ENCODE measurements at places on chromosomes 5 and 9. TPM values are rescaled to one million over a fixed set of nuclear protein-coding genes. Genes with fewer than 3 reads are reported as not detected.

GRCh38 chr5:129094087-129094923 lies at the start of gene ISOC1:
Gene ISOC1 (plus strand): TSS chr5:129094749. CDS start chr5:129094767, 18 bp downstream.
- peak; percentile 91 for DNase-seq

DNA sequence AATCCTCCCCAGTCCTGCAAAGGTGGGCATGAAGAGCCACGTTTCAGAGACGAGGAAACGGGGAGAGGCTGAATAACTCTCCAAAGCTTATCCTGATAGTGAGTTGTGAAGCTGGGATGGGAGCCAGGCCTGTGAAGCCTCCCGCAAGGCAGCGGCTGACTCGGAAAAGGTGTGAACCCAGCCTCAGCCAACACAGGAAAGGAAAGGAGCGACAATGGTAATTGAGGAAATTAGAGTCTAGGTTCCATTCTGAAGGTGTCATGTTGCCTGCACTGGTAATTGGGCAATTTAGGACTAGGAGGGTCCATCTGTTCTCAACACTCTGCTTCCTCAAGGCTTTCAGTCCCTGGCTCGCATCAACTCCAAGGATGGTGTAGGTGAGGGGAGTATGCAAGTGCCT lies 83.4 kb downstream of the LIFR start:
- DNase-seq, result no peak

GRCh38 chr9:107239474-107239873 lies 43.6 kb upstream of the RAD23B start:
- DNase-seq, result no peak

DNA sequence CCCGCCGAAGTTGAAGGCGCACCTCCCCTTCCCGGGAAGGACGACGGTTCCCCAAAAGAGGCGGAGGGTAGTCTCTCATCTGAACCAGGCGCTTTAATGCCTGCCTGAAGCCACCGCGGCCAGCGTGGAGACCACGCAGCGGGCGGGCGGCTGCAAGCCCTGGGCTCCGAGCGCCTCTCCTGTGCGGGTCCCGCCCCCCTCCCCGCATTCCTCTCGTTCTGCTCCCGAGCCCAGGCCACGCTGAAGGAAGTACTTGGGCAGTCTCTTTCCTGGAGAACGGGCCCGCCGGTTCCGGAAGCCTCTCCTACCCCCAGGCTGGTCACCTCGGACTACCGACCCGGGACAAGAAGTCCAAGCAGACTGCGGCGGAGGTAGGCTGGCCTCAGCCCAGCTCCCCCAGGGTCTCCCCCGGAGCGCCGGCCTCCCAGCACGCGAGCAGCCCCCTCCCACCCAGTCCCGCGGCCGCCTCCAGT lies 571 bp downstream of the PPIC start:
- peak; percentile 63 for DNase-seq

GRCh38 chr9:28774433-28775235 lies 1201.4 kb upstream of the C9orf72 start:
- DNase-seq, result no peak

DNA sequence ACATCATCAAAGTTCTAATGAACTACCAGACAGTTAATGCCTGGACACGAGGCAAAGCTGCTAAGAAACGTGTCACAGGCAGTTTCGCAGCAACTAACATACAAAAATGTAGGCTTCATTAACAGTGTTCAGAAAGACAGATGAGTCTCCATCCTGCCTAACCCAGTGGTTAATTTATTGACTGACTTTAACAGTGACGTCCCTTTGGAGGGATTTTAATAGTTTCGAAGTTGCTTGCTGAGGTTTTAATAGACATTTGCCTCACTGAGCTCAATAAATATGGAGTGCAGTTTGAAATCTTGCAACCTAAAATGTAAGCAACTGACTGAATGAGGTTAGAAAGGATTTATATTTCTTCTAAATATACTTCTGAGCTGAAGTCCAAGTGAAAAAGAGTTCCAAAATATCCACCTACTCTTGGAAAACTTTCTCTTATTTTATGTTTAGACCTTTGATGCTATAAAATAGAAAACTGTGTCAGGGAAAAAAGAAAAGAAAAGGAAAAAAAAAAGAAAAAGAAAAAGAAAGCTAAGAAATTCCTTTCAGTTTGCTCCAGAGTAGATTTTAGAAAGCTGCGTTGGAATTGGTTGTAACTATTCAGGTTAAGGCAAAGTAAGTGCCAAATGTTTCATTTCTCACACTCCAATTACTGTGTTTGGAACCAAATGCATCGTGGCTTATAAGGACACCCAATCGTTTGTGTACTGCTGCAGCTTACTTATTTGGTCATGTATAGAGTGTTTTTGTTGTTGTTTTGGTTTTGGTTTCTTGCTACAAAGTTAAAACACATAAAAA lies 2016.6 kb downstream of the MAT2B start:
- DNase-seq, result no peak

DNA sequence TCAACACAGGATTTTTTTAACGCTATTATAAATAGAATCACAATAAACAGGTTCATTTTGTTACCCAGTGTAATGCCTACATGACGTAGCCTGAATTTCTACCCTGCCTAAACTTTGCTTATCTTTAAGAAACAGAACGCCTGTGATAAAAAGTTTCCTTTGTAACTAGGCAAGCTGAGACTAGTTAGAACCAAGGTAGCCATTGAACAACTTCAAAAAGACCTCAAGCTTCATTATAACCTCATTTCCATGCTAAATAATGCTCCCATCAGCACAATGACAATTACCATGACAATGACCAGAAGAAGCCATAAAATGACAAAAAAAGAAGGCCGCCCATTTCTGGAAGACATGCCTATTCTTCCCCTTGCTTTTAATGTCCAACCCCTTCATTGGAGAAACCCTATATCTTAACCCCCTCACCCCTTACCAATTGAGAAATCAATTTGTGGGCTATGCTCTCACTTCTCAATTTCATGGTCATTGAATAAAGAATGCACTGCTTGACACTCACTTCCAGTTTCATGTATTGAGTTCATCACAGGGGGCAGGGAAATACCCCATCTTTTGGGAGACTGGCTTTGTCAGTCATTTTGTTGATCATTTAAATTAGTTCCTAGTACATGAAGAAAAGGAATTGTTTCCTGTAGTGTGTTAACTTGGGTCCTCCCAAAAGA lies 276.8 kb downstream of the MCTP1 start:
- no peak for DNase-seq

DNA sequence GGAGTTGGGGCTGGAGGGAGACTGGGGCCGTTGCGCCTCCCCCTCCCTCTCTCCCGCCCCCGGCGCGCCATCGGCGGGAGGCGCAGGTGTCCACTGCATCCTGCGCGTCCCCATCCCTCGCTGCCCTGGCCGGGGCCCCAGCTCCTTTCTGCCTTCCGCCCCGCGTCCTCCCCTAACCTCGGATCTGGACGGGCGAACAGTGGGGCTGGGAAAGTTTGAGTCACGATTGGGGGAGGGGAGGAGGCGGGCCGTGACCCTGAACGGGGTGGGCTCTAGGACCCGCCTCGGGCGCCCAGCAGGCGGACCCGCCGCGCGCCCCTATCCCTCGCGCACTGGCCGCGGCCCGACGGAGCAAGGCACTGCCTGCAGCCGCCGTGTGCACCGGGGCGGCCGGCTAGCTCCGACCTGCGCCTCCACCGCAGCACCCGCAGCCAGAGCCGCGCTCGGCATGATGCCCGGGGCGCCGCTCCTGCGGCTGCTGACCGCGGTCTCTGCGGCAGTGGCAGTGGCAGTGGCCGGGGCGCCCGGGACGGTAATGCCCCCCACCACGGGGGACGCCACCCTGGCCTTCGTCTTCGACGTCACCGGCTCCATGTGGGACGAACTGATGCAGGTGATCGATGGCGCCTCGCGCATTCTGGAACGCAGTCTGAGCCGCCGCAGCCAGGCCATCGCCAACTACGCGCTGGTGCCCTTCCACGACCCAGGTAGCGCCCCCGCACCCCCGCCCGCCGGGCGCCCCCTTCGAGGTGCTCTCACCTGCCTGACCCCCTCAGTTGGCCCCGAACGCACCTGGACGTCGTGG lies at the start of gene HMCN2:
Gene HMCN2, plus strand, starts transcription at position 330 of the 805 bp plus-strand sequence. Its CDS starts 119 bp downstream, at position 449.
- DNase-seq, result no peak

DNA sequence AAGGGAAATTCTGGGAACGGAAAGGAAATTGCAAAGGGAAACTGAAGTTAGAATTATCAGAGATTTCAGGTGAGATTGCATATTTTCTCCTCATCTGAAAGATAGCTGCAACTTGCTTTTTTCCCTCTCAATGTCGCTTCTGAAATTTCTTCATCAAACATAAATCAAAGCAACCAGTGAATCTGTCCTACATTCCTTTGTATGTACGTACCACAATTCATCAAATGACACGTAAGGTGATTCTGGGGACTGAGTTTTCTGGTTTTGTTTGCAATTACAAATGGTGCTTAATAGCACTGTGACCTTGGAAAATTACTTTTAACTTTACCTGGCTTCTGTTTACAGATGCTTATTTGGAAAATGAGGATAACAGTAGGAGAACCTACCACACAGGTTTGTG lies 21.9 kb upstream of the CNOT6 start:
- no peak for DNase-seq

GRCh38 chr5:140242890-140243585 lies 59.9 kb downstream of the PFDN1 start:
- DNase-seq, result no peak

- no peak for DNase-seq
Measured at GRCh38 chr5:31641575-31641974, 2.6 kb downstream of the PDZD2 start.

- DNase-seq, result no peak
Measured at GRCh38 chr5:140133514-140134167, 7.9 kb downstream of the IGIP start.

- no peak for DNase-seq
Measured at GRCh38 chr5:126544087-126544740, 50.8 kb downstream of the ALDH7A1 start.

- DNase-seq, result no peak
Measured at GRCh38 chr5:51960617-51961121, 577.4 kb downstream of the ISL1 start.

- no peak for DNase-seq
Measured at GRCh38 chr5:122424132-122424531, 112.1 kb downstream of the SNCAIP start.

DNA sequence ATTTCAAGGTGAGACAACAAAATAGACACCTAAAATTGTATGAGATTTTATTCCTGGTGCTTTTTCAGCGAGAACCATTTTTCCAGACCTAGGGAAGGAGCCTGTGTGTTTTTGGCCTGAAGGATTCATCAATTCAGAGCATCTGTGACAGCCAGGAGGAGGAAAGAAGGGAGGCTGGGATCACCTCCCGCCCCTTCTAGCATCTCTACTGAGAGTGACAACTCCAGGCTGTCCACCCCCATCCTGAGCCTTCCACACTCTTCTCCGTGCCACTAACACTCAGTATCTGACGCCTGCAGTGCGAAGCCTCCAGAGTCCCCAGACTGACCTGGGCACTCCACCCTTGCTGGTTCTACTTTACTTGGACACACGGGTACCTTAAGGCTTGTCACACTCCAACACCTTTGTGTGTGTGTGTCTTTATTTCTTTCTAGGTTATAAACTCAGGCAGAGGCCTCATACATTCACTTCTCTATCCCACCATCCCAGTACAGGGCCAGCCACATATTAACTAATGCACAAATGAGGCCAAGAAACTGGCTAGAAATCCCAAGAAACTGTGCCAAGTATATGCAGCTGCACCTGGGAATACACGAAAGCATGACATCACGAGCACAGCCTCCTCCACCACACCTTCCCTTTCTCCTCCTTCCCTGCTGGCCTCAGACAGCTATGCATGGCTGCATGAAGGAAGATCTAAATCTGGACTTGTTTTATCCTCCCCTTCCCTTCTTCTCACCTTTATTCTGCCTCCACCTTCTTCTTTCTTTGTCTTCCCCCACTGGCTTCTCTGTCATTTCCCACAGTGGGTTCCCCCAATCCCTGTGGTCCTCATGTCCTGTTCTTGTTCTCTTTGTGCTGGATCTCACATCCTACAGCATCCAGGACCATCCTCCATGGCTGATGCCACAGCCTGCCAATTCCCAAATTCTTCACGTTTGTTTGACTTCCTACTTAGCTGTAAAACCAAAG lies 16.0 kb downstream of the S1PR3 start:
- no peak for DNase-seq

GRCh38 chr5:6573651-6574101 lies 59.2 kb downstream of the NSUN2 start:
- DNase-seq, result no peak

DNA sequence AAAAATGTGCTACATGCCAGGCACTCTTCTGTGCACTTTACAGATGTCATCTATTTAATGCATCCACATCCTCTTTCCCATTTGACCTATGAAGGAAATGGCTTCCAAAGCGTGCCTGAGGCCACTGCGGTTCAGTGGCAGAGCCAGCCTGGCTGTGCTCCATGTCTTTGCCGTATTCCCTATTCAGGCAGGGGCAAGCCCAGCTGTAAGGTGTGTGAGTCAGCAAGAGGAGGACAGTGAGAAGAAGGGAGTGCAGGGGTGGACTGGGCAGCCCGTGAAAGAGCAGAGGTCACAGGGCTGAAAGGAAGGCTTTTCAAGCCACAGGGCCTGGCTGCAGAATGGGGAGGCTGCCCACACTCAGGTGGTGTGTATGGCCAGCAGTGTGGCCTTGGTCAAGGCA lies 91.7 kb downstream of the HRH2 start:
- no peak for DNase-seq

GRCh38 chr5:178123094-178123965 lies 7.5 kb upstream of the RMND5B start:
- no peak for DNase-seq

GRCh38 chr5:92884469-92884868 lies 696.5 kb downstream of the NR2F1-AS1 start:
- DNase-seq, result no peak

DNA sequence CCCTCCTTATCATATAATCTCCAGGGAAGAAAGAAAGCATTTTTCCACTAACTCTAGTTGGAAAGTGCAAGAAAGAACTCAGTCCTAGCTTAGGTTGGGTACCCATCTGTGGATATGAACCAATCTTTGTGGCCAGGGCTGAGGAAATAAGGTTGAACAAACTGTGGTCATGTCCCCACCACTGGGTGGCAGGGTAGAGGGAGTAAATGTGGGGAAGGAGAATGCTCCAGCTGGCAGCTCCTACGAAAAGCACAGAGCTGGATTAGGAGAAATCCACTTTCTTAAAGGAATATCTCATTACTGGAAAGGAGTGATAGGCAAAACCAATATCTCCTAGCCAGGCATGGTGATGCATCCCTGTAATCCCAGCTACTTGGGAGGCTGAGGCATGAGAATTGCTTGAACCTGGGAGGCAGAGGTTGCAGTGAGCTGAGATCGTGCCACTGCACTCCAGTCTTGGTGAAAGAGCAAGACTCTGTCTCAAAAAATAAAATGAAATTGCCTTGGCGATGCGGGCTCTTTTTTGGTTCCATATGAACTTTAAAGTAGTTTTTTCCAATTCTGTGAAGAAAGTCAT lies 175.1 kb downstream of the CCDC192 start:
- no peak for DNase-seq

C5orf34 gene
- total RNA-seq, result 3.2 TPM

TBCA gene
- total RNA-seq, result 133 TPM

NUDT12 gene
- 15.7 TPM for total RNA-seq

ANP32B gene
- total RNA-seq, result 136 TPM

IGFBPL1 gene
- total RNA-seq, result not detected

REEP2 gene
- 7.0 TPM for total RNA-seq

EMB gene
- 16.1 TPM for total RNA-seq

PLPP7 gene
- 3.9 TPM for total RNA-seq

PCDHB8 gene
- total RNA-seq, result 1.7 TPM

IL7R gene
- 34.9 TPM for total RNA-seq

SYNPO gene
- 73.9 TPM for total RNA-seq

ADRA1B gene
- 0.23 TPM for total RNA-seq

MARCHF3 gene
- total RNA-seq, result 7.0 TPM

ZNF474 gene
- 0.26 TPM for total RNA-seq

FAXDC2 gene
- total RNA-seq, result 15.0 TPM

SSBP2 gene
- total RNA-seq, result 59.0 TPM

NUTM2F gene
- total RNA-seq, result not detected

NUTM2G gene
- total RNA-seq, result not detected

All from ureter (tissue), 1 donor.